NCI-H774 (cell line): ENCODE measurements at places on chromosomes 4 and X.

GRCh38 chrX:27968352-27968751, 12.9 kb downstream of the DCAF8L1 start:
- no peak for DNase-seq

GRCh38 chrX:2608638-2609430, 82.3 kb upstream of the CD99 start:
- DNase-seq = no peak

GRCh38 chrX:23788946-23789345, 6.0 kb downstream of the SAT1 start:
- no peak for DNase-seq

DNA sequence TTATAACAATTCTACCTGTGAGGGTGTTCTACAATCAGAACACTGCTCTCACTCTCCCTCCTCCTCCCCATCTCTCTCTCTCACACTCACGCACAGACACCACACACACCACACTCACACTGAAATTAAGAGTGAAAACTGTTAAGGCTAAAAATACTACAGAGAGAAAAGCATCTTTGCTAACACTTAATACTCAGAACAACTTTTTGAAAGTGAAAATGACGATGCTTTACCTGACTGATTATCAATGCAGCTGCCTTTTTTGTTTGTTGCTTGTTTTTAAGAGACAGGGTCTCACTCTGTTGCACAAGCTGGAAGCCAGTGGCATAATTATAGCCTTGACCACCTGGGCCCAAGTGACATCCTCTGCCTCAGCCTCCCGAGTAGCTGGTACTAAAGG, 222.4 kb downstream of the APBB2 start:
- DNase-seq = no peak

DNA sequence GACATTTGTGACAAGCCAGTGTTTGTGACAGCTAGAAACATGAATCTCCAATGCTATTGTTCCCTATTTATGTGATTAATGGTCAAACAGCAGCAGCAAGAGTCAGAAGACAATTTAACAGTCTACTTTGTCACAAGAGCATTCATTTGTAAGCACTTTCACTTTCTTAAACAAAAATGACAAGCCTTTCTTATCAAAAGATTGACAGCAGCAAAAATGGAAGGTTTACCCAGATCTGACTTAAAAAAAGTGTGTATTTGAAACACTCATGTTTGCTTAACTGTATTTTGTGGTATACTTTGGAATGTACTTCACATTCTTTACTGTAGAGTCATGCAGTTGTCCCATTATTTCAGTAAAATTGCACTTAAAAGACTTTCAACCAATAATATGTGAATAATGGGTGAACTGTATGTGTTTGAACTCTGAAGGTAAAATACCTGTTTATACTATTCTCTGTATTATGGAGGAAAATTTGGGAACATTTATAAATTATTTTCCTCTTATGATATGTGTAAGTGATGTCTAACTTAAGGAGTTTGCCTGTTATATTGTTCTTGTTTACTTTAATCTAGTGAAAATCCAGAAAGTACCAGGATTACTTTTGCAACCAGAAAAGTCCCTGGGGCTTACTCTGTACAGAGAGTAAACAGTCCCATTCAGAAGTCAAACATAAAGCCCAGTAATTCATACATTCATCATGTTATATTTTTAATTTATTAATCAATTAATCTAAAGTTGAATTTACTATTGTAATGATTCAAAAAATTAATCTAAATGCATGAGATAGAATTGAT, 314.9 kb upstream of the TRAM1L1 start:
- DNase-seq = no peak

- no peak for DNase-seq
These were observed 333.3 kb downstream of the DCTD start for GRCh38 chr4:182583703-182584415.

DNA sequence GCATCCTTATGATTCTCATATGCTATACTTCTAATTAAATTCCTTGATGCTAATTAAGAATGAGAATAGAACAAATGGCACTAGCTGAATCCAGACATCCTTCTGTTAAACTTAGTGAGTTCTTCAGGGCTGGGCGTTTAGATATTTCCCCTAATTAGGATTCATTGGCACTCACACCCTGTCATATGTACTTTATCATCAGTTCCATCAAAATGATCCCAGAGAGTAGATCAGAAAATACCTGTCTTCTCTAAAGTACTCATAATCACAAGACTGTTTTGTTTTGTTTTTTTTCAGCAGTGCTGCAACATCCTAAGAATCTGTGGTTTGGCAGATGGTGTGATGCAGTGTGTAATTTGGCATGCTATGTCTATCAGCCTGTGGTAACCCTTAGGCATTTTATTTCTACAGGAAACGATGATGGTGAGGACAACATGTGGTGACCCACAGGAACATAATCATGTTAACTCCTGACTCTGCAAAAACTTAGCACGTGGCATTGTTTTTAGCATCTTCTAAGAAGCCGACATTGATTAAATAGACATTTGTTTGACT, 2528.4 kb downstream of the ARAP2 start:
- DNase-seq = no peak
